ENCODE measurements at places on chromosomes 2 and 18. TPM values are rescaled to one million over a fixed set of nuclear protein-coding genes. Genes with fewer than 3 reads are reported as not detected.

The PKDCC gene
- 198 TPM for total RNA-seq

The MARCHF7 gene
- 60.1 TPM for total RNA-seq

The MYL1 gene
- not detected for total RNA-seq

The PRADC1 gene
- total RNA-seq: 49.0 TPM

The RIT2 gene
- not detected for total RNA-seq

The G6PC2 gene
- not detected for total RNA-seq

The KIF3C gene
- 6.6 TPM for total RNA-seq

GRCh38 chr2:41337956-41338355 lies 709.9 kb upstream of the PKDCC start:
- no peaks in the 10 kb centered on the region for H3K36me3 ChIP-seq
- no peak overlapping the region for H3K27ac ChIP-seq
- H3K27me3 ChIP-seq: no peaks in the 10 kb centered on the region
- DNase-seq: no peak
- no peaks in the 10 kb centered on the region for H3K4me1 ChIP-seq

GRCh38 chr2:85728342-85728741 lies 25.4 kb upstream of the ATOH8 start:
- peaks cover 21% of the 10 kb centered on the region for H3K4me1 ChIP-seq
- H3K27ac ChIP-seq: no peak overlapping the region
- no peak for DNase-seq
- no peaks in the 10 kb centered on the region for H3K27me3 ChIP-seq

DNA sequence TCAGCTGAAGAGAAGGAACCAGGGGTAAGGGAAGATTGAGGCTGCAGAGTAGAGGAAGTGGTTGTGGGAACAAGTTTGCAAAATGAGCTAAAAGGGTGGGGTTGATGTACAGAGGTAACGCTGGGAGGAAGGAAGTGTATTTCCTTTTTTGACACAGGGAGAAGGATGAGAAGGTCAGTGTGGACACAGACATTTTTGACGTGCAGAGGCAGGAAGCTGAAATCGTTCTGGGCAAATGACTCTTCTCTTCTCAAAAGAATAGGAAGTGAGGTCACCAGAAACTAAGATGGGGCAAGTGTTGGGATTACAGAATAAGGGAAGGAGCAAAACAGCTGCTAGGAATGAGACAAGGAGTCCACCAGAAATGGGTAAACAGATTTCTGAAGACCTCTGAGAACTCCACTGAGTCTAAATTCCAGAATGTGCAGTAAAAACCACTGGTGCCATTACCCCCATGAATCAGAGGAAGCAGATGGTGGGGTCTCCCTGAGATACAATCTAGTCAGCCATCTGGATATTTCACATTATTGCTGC lies 20.0 kb upstream of the RNF149 start:
- no peak overlapping the region for H3K27ac ChIP-seq
- H3K36me3 ChIP-seq: no peaks in the 10 kb centered on the region
- H3K4me3 ChIP-seq: no peak overlapping the region
- no peaks in the 10 kb centered on the region for H3K27me3 ChIP-seq
- DNase-seq: no peak
- peaks cover 14% of the 10 kb centered on the region for H3K4me1 ChIP-seq

GRCh38 chr2:71474744-71475397 lies 21.5 kb downstream of the DYSF start:
- peaks cover 24% of the 10 kb centered on the region for H3K4me1 ChIP-seq
- H3K27me3 ChIP-seq: no peaks in the 10 kb centered on the region

GRCh38 chr2:60569680-60570111 lies 16.2 kb upstream of the BCL11A start:
- DNase-seq: no peak
- H3K4me1 ChIP-seq: peaks cover 8% of the 10 kb centered on the region
- no peak overlapping the region for H3K27ac ChIP-seq
- H3K36me3 ChIP-seq: no peaks in the 10 kb centered on the region
- peaks cover 85% of the 10 kb centered on the region for H3K27me3 ChIP-seq

- peaks cover 18% of the 10 kb centered on the region for H3K4me1 ChIP-seq
- no peak overlapping the region for H3K4me3 ChIP-seq
- H3K27ac ChIP-seq: no peak overlapping the region
- no peak for DNase-seq
Observed at GRCh38 chr2:121502781-121503180, 27.9 kb upstream of the RNU4ATAC start.

- no peaks in the 10 kb centered on the region for H3K36me3 ChIP-seq
- no peak overlapping the region for H3K27ac ChIP-seq
- DNase-seq: no peak
- H3K4me3 ChIP-seq: no peak overlapping the region
Observed at GRCh38 chr2:190786404-190787166, 94.0 kb upstream of the GLS start.

GRCh38 chr2:145022666-145023333 lies 502.9 kb upstream of the ZEB2 start:
- peaks cover 12% of the 10 kb centered on the region for H3K4me1 ChIP-seq
- H3K27me3 ChIP-seq: no peaks in the 10 kb centered on the region
- DNase-seq: no peak

DNA sequence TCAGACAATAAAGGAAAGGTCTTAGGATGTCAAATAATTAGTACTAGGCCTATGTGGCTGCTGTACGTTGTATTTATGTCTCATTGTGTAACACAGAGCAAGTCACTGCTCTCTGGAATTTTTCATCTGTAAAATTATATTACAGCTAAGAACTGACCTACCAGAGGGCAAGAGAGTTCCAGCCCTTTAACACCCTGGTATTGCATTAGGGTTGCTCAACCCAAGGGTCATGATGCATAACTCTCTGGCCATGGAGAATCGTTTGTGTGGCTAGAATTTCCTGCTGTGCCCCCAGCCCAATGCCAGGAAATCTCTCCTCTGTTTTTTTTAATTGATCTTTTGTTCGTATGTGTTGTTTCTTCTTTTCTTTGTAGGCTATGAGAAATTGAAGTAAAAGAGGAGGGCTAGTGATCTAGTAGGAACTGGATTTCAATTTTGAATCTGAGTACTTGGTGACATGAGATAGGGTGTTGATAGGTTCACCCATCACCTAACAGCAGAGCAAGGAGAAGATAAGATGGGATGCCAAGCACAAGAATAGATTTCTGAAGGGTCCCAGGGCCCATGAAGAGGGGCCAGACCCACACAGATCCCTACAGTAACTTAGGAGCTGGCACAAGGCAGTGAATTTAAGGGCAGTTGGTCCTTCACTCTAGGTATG lies 571.2 kb upstream of the TNP1 start:
- H3K4me3 ChIP-seq: no peak overlapping the region
- peak; percentile 34 for DNase-seq
- peaks cover 5% of the 10 kb centered on the region for H3K36me3 ChIP-seq
- H3K27me3 ChIP-seq: no peaks in the 10 kb centered on the region
- H3K4me1 ChIP-seq: peaks cover 79% of the 10 kb centered on the region
- H3K27ac ChIP-seq: peak overlapping the region; percentile 74

- H3K27me3 ChIP-seq: no peaks in the 10 kb centered on the region
- H3K4me3 ChIP-seq: no peak overlapping the region
- H3K27ac ChIP-seq: no peak overlapping the region
- no peak for DNase-seq
Observed at GRCh38 chr2:205509655-205510054, 172.6 kb upstream of the NRP2 start.

- H3K36me3 ChIP-seq: no peaks in the 10 kb centered on the region
- no peak overlapping the region for H3K27ac ChIP-seq
- no peak overlapping the region for H3K4me3 ChIP-seq
- no peaks in the 10 kb centered on the region for H3K4me1 ChIP-seq
- no peak for DNase-seq
Observed at GRCh38 chr2:63665846-63666475, 77.2 kb downstream of the MDH1 start.

- H3K27me3 ChIP-seq: no peaks in the 10 kb centered on the region
- no peaks in the 10 kb centered on the region for H3K36me3 ChIP-seq
- peak overlapping the region; percentile 62 for H3K27ac ChIP-seq
- H3K4me1 ChIP-seq: peaks cover 30% of the 10 kb centered on the region
Observed at GRCh38 chr18:35458677-35459441, 38.9 kb downstream of the INO80C start.

DNA sequence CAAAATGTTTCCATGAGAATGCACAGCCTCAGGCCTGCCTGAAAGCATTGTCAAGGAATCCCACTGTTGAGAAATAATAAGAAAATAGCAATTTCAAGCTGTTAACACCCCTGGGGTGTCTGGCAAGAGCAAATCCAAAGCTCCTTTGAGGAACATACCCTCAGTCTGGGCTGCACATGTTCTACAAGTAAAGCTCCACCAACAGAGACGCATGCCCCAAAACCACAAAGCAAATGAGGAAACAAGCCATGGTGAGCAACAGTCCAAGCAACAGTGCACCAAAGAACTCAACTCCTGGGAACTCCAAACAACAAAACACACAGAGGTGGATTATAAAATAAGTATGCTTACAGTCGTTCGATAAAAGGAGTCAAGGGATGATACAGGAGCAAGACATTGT lies 40.3 kb downstream of the CYP27C1 start:
- no peaks in the 10 kb centered on the region for H3K27me3 ChIP-seq
- no peak overlapping the region for H3K27ac ChIP-seq
- H3K36me3 ChIP-seq: no peaks in the 10 kb centered on the region
- H3K4me3 ChIP-seq: no peak overlapping the region
- DNase-seq: no peak
